ENCODE measurements at places on chromosomes 2 and 18.

DNA sequence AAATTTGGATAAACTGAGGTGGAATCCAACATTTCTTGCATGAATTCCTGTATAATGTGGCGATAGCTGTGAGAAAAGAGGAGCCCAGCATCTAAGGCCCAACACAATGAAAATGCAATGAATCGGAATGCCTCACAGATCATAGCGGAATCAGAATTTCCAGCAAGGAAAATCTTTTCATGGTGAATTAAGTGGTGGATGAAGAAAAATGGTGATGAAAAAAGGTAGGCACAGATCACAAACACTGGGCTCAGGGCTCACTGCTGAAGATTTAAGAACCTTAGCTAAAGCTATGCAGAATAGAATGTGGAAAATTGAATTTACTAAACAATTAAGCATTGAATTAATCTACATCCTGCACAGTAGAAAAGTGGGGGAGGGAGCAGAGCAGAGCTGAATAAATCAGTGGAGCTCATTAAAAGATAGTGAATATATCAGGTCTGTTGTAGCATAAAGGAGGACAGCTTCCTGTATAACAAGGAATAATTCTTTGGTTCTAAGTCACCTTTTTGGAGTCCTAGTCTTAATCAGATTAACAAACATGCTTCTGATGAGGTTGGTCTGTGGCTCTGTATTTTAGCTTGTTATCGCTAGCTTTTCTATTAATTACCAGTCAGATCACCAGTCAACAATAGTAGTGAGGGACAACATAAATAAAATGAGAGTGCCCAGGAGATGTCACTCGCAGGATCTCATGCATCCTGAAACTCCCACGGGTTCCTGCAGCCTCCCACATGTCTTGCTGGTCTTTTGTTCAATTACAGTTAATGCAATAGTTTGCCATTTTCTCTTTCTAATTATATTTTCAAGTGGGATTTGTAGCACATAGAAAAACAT is 27.0 kb downstream of the MEIS1 start:
- DNase-seq = no peak

GRCh38 chr2:6290217-6291015 is 575.3 kb downstream of the CMPK2 start:
- no peak for DNase-seq

GRCh38 chr2:72145658-72146329 is 1.9 kb downstream of the CYP26B1 start:
- DNase-seq = no peak

DNA sequence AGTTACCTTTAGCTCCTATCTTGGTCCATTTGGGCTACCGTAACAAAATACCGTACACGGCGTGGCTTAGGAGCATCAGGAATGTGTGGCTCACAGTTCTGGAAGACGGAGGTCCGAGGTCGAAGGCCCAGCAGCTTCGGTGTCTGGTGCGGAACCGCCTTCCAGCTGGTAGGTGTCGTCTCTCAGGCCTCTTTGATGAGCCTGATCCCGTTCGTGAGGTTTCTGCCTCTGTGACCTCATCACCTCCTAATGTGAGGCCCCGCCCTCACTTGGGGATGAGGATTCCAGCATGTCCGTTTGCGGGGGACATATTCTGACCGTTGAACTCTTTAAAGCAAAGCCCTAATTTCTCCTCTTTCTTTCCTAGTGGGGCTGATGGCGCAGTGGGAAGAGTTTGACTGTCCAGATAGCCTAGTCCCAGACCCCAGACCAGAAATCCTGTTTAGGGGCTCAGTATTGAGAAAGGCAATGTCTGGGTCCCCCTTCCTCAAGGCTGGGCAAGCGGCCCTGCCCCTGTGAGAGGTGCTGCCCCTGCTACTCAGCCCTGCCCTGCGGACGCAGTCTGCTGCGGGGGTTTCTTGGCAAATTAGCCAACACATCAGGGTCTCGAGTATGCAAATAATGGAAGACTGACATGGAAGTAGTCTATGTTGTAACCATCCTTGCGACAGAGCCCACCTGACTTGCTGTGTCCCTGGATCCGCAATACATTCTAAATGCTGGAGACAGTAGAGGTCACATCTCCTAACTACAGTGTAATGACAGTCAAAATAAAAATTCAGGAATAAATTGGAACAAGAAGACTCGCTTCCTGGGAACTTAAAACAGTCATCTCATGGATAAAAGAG is 128.0 kb downstream of the ASB1 start:
- DNase-seq = no peak

DNA sequence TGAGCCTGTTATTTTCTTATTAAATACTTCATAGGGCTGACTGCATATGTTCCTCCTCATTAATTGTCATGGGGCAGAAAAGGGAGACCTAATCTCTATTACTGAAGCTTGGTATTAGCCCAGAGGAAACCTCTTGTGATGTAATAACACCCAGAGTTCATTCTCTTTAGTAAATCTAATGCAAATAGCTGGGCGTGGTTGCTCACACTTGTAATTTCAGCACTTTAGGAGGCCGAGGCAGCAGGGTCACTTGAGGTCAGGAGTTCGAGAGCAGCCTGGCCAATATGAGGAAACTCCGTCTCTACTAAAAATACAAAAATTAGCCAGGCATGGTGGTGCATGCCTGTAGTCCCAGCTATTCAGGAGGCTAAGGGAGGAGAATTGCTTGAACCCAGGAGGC is 14.7 kb downstream of the DAW1 start:
- no peak for DNase-seq

DNA sequence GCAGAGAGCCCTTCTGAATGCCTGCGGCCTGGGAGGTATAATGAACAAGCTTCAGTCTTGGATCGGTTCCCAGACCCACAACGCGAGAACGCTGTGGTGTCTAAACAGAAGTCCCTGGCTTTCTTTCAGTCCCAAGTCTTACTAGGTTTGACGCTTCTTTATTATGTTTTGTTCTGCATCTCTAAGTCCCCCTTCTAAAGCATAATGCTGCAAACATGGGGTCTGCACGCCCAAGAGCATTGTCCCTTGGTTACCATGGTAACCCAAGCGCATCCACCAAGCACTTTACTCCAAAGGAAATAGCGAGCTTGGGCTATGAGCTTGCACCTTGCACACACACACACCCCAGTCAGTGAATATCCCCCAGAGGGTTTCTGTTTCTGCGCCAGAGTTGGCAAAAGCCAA is 193.7 kb downstream of the INO80D start:
- peak; percentile 17 for DNase-seq

GRCh38 chr2:218405746-218406208 is 6.1 kb downstream of the CTDSP1 start:
- DNase-seq = no peak

Data from keratinocyte (primary cell).